WTC11 (cell line): ENCODE measurements at places on chromosomes 11 and 22. TPM values are rescaled to one million over a fixed set of nuclear protein-coding genes. Genes with fewer than 3 reads are reported as not detected.

DNA sequence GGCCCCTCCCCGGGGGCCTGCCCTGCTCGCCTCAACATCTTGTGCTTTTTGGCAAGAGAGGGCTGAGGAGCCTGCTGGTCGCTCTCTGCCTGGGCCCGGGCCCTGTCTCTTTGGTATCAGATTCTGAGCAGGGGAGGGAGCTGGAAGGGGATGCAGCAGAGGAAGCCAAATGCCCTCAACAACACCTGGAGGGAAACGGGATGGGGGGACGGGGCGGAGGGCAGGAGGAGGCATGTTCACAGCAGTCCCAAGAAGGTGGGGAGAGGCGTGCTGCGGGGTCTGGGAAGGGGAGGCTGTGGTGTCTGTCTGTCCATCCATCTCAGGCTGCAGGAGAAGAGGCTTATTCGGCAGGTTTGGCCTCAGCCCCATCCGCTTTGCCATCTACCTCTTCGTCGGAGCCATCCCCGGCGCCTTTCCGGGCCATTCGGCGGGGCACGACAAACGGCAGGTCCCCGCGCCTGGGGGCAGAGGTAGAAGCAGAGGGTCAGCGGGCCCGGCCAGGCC, 29.4 kb downstream of the APOL1 start:
- DNase-seq = no peak

OR52E8 gene
- total RNA-seq = not detected in 3 replicates

DNA sequence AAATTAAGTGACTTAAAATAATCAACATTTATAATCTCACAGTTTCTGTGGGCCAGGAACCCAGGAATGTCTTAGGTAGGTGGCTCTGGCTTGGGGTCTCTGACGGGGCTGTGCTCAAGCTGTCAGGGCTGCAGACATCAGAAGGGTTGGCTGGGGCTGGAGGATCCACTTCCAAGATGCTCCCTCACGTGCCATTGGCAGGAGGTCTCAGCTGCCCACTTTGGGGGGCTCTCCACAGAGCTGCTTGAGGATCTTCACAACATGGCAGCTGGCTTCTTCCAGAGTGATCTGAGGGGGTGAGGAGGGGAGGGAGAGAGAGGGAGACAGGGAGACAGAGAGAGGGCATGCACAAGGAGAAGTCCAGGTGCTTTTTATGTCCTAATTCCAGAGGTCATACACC, 18.1 kb downstream of the SLC2A11 start:
- no peak for DNase-seq

GRCh38 chr11:120058931-120059330, 79.0 kb downstream of the TRIM29 start:
- no peak for DNase-seq

DNA sequence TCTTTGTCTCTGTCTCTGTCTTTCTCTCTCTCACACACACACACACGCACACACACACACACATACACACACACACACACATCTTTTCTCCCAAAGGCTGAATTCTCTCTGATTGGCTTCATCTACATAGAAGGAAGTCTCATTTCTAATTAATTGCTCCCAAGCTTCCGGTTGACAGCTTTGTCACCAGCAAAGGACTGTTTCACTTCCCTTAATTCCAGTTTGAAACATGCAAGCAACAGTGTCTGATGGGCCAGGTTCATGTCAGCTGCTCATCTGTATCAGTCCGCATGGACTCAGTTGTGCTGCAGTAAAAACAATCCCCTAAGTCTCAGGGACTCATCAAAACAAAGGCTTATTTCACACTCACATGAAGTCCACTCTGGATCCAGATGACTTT, 16.2 kb upstream of the PVALB start:
- no peak for DNase-seq

SYNGR1 gene
- 26.5 to 35.3 TPM (median 28.7 TPM) in 3 replicates for total RNA-seq

- no peak for DNase-seq
Observed at GRCh38 chr11:65160643-65161042, 9.4 kb upstream of the SPDYC start.

DNA sequence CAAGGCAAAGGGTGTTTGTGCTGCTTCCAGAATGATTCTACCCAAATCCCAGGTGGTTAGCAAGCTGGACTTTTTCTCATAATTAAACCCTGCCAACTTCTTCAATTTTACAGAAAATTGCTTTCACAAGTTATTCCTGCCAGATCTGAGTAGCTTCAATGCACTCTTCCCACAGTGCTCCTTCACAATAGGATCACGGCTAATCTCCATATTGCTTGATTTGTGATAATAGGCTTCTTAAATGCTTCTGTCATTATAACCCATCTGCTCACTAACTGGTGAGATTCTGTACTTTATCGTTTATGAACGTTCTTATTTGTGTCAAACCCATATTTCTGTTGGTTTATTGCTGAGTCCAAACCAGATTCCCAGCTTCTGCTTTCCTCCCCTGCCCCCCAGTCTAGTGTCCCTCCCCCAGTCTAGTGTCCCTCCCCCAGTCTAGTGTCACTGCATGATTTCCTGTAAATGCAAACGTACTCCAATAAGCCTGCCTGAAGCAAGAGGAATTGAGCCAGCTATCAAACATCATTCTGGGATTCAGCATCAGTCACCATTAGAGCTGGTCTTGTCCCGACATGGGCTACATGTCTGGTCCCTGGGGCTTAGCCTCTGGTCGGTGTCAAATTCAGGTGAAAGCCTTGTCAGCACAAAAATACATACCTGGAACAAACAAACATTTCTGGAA, 14.0 kb downstream of the MMP3 start:
- DNase-seq = no peak

DNA sequence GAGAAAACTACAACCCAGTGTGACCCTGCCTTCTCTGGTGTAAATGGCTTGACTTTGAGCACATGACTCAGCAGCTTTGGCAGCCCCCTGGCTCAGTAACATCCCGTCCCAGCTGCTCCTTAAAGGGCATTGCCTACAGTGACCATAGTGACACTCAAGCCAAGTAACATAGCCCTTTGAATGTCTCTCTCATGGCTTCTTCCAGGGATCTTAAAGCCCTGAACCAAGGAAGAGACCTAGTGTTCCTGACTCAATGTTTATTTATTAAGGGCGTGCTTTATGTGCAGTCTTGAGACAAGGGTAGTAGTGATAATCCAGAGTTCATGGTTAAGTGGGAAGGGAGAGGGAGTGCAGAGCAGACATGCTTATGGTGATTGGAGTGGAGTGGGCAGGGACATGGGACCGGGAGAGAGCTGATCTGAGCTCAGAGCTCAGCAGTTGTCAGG, 125.7 kb downstream of the PARVA start:
- DNase-seq = no peak
